ENCODE measurements at places on chromosomes 3 and 15. TPM values are rescaled to one million over a fixed set of nuclear protein-coding genes. Genes with fewer than 3 reads are reported as not detected.
A peak's percentile ranks its signal among the peaks of the same experiment; 100 is the strongest.

GRCh38 chr15:75107908-75108838, 84.8 kb downstream of the PPCDC start:
- no peak for DNase-seq

GRCh38 chr3:50533807-50534461, 30.5 kb upstream of the CACNA2D2 start:
- DNase-seq: no peak

- DNase-seq: no peak
Observed at GRCh38 chr15:40112789-40113188, 4.1 kb upstream of the BMF start.

GRCh38 chr3:188389711-188390342, 235.9 kb downstream of the LPP start:
- no peak for DNase-seq

FBXW12 gene
- not detected for total RNA-seq

DNA sequence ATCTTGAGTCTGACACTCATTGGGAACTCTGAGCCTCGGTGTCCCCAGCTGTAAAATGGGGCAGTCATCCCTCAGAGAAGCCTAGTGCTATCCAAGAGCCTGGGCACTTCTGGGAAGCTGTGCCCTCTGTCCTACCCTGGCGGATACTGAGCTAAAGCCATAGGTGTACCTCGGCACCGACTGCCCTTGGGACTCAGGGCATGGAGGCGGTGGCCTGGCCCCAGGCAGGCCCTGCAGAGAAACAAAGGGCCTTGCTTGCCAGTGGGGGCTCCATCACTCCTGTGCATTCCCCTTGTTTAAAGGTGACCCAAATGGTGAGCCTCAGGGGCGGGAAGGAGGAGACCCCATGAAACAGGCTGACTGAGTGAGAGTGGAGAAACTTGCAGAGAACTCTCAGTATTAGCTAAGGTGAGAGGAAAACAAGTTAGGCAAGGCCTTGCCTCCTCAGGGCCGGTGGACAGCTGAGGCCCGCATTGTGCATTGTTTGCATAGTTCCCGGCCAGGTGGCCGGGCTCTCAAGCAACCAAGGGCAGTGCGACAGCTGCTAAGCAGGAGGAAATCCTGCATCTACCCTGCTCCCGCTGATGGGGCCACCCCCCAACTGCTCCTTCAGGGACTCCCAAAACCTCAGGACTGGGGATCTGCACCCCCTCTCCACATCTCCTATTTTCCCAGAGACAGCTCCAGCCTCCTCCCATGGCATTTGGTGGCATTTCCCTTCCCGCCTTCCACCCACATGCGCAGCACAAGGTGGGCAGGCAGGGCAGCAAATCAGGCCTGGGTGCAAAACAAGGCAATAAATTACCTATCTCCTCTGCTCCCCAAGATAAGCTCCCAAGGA, 4.3 kb downstream of the PFKFB4 start:
- DNase-seq: no peak

GRCh38 chr3:74443102-74443501, 171.4 kb downstream of the CNTN3 start:
- DNase-seq: no peak

- no peak for DNase-seq
Observed at GRCh38 chr15:25830844-25831451, 32.2 kb downstream of the ATP10A start.

DNA sequence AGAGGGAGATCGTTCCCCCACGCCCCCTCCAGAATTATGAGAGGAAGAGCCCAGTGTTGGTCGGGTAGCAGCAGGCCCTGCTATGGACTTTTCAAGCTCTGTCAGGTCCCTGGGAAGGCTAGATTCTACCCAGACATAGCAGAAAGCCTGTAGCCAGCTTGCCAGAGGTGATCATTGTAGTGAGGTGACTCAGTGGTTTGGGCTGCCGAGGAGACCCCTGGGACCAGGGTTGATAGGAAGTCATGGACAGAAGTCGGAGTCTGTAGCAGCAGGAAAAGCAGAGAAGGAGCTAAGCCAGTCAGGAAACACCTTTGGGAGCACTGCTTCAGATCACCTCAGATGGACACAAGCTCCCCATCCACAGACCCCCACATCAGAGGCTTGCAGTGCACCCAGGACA, 67.7 kb downstream of the CCNL1 start:
- no peak for DNase-seq

DNA sequence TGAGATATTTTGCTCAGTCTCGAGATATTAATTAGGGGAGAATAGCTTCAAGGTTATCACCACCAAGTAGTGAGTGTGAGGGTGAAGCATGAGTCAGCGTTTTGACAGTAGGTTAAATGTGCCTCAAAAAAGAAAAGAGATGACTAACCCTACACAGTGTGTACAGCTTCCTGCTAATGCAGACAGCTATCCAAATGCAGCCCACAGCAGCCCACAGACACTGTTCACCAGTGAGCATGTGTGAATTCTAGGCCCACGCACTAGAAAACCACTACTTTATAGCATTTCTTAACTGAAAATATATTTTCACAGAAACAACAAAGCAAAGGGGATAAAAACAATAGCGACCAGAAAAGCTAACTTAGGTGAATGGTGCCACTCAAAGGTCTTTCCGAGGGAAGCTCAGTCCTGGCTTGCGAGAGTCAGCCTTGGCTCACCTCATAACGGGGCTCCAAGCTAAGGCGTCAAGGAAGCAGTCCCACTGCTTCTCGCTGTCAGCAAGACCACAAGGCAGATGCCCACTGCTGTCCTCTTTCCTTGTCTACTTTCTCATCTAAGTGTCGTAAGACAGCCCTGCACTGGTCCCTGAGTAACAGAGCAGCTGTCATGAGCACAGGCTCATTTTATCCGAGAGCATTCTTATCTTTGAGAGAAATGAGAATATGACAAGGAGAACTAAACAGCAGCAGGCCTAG, 47.6 kb downstream of the TXNRD3 start:
- no peak for DNase-seq

DNA sequence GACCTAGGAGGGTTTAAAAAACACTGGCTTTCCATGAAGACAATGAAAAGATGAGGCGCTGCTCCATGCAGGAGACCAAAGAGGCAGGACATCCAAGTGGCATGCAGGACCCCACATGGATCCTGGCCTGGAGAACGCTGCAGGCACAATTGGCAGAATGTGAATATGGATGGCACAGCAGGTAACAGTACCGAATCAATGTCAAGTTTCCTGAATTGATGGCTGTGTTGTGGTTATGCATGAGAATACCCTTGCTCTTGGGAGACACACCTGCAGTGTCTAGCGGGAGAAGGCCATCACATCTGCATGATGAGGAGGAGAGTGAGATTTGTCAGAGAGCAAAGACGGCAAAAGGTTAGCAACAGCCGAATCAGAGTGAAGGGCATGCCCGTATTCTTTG, 74.3 kb upstream of the SEC13 start:
- DNase-seq: no peak

GRCh38 chr3:170079536-170080165, 41.9 kb downstream of the GPR160 start:
- DNase-seq: no peak

GRCh38 chr3:123158330-123158729, 43.4 kb upstream of the SEC22A start:
- no peak for DNase-seq

DNA sequence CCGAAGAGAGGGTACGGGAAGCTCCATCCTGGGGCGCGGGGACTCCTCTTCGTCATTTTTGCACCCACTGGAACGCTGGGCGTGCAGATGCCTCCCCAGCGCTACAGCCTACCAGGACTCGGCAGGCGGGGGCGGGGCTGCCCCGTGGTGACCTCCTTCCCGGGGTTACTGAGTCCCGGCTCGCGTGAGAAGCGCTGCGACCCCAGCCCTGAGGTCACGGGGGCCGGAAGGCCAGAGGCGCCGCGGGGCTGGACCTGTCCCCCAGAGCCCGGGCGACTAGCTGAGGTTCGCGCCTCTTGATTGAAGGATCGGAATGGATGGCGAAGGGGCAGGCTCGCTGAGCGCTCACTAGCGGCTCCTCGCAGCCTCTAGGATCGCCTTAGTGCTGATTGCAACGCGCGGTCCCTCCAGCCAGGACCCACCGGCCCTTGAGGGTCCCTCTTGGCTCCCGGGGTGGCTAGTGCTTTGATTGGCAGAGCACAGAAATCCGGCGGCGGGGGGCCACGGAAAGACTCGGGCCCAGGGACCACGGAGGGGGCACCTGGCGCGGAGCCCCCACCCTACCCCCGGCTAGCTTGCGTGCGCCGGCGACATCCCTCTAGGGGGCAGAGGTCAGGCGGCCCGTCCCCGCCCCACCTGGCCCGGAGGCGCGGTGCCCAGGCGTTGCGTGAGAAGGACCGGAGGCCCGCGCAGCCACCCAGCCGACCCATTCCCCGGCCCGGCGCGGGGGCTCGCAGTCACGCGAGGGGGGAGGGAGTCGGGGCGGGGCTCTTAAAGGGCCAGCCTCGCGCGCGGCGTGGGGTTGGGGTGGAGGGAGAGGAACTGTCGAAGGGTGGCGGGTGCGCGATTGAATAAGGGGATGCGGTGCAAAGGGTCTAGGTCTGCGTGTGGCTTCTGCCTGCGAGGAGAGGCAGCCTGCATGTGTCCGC, 781 bp upstream of the CYP1A1 start:
- no peak for DNase-seq

- DNase-seq: no peak
Observed at GRCh38 chr3:4462369-4463040, 4.6 kb downstream of the SUMF1 start.

GRCh38 chr15:88537591-88538317, 8.7 kb downstream of the DET1 start:
- DNase-seq: no peak

DNA sequence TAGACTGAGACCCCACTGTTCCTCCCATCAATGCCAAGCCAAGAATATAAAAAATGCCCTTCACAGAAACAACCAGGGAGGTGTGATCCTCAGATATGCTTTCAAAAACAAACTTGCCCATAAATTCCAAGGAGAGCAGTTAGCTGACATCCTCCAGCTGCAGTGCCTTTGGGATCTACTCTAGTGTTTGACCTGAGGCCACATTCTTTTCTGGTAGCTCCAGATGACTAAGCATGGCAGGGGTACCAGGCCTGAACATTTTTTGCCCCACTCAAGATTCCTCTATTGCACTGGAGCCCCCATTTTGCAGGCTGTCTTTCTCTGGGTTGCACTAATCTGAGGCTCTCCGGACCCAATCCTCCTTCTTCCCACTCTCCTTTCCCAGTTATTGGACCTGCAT, 27.9 kb upstream of the ACP3 start:
- peak; percentile 72 for DNase-seq

DNA sequence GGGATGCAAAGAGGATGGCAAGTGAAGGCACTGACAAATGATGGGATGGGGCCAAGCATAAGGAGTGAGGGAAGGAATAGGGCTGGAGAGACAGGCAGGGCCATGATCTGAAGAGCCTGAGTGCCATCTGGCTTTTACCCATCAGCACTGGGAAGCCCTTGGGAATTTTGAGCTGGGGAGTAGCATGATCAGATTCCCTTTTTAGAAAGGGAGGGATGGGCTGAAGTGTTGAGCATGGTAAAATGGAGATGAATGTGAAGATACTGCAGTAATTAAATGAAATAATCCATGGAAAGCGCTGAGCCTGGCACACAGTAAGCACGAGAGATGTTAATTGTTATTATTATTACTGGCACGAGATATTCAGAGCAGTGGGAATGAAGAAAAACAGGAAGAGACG, 9.9 kb downstream of the RBP1 start:
- DNase-seq: no peak

UNC13C gene
- 4.2 TPM for total RNA-seq

PLSCR4 gene
- total RNA-seq: 43.5 TPM

DNA sequence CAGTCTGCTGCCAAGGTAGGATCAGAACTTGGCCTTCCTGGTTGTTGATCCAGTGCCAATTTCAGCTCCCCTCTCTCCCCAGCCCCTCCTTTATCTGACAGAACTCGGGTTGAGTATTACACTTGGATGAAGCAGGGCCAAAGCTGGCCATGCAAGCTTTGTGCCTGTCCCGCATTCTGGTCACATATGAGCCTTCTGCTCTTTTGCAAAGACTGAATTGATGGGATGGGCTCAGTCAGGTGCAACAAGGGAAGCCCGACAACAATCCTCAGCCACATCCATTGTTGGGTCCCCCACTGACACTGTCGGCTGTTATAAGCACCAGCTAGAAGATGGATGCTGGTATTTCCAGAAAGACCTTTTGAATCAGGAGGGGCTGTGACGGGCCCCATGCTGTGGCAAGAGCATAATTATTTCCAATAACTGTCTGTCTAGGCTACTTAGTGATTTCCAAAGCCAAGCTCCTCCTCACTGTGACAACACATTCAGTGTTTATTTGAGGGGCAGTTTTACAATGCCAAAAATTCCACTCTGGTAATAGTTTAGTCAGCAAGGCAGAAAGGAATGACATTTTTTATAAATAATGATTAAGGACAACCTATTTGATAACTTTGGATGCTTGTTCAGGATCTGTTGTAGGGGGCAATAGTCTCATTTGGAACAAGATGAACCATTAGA, 146.8 kb upstream of the FRMD4B start:
- DNase-seq: no peak

CHRNA7 gene
- 0.83 TPM for total RNA-seq

MRAS gene
- total RNA-seq: 35.6 TPM

DNA sequence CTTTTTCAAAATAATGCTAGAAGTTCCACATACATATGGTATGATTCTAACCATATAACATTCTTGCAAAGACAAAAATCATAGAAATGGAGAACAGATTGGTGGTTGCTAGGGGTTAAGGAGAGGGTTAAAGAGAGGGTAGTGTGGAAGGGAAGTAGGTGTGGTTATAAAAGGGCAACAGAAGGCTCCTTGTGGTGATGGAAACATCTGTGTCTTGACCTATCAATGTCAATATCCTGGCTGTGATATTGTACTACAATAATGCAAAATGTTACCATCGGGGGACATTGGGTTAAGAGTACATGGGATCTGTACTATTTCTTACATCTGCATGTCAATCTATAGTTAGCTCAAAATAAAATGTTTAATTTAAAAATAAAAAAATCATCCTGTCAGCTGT, 67.8 kb upstream of the FSIP1 start:
- no peak for DNase-seq

DNA sequence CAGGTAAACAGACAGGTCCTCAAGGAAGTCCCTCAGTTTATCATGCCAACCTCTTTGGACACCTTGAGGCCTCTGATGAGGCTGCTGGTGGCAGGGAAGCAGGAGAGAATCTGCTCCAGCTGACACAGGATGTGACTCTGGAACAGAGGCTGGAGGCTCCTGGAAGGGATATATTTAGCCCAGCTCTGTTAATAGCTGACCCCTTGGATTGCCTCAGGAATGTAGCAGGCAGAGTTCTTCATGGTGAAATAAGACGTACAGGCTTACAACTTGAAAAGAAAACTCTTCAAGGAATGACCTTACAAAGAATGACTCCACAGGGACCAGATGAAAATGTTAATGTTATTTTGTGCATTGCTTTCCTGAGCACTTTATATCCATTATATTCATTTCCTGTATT, 90.5 kb downstream of the AQP9 start:
- no peak for DNase-seq
